ENCODE measurements at places on chromosomes 5 and 9.
A peak's percentile ranks its signal among the peaks of the same experiment; 100 is the strongest.

- DNase-seq: peak; percentile 66
Observed at GRCh38 chr9:16030528-16031185, 477.8 kb downstream of the CCDC171 start.

- DNase-seq: no peak
Observed at GRCh38 chr9:111657051-111657450, 4.4 kb upstream of the GNG10 start.

DNA sequence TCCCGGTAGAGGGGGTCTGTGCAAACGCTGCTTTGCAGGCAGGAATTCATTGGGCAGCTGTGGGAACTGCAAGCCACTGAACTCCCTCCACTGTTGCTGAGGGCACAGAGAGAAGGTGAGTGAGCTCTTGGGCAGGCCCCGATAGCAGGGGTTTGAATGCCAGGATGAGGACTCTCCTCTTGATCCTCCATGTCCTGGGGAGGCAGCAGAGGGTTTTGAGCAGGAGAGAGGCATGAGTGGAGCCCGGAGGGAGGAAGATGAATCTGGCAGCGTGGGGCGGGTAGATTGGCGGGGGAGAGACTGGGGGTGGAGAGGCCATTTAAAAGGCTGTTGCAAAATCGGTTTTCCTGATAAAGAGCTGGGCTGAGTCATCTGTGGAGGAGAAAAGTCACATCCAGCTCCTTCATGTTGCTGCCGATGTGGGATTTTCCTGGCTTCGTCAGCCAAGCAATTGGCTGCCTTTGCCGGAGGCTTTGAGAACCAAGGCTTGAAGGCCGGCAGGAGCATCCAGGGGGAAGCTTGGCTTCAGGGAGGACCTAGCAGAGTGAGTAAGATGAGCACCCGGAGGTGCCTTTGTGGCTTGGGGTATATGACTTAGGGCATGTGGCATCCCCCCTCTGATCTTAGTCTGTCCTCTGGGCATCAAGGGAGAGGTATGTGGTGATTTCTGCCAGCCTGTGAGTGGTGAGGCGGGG, at the start of gene SYNPO:
TSS of gene SYNPO (plus strand) at position 350 of the 695 bp plus-strand sequence. CDS start 7,616 bp downstream, outside the sequence.
- DNase-seq: peak; percentile 87

GRCh38 chr9:128689820-128690683, 1.0 kb downstream of the SET start:
- no peak for DNase-seq

All from GM04503 (cell line).